ENCODE measurements at places on chromosomes 11 and 22. TPM values are rescaled to one million over a fixed set of nuclear protein-coding genes. Genes with fewer than 3 reads are reported as not detected.

The OLFML1 gene
- total RNA-seq: not detected

- DNase-seq: no peak
These were observed 166.2 kb downstream of the LDLRAD3 start for GRCh38 chr11:36109850-36110606.

DNA sequence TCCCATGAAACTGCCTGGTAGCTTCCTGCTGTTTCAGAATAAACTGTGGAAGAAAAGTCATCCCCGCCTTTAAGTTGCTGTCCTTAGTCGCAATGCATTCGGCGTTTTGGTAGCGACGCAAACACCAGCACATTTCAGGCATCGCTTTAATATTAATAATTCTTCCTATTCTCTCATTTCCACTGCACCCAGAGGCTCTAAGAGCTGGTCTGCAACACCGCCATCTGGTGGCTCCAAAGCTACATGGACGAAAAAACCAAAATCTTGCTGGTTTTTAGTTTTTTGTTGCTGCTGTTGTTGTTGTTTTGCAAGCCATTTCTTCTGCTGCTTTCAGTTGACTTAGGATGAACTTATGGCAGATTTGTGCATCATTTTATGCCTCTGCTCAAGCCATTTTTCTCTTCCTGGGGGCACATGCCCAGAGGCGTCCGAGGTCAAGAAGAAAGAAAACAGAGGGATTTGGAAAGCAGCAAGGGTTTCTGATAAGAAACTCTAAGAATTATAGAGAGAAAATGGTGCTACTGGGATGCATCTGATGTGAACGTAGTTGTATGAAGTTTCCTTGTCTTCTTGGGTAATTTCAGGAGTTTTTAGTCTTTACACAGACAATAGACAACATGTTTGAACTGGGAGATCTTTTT lies 345.4 kb upstream of the KIRREL3 start:
- DNase-seq: no peak

The GAS2L1 gene
- total RNA-seq: 0.56 TPM

DNA sequence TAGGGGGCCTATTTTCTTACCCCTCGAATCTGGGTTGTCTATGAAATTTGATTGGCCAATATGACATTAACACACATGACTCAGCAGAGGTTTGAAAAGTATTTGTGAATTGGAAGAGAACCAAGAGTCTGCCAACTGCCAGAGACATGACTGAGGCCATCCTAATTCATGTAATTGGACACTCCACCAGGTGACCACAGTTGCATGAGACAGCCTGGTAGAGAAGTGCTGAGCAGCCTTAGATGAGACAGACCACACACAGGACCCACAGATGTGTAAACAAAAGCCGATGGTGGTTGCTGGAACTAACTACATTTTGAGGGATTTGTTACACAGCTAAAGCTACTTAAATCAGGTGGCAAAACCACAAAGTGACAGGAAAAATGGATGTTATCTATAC lies 855 bp upstream of the MS4A5 start:
- DNase-seq: no peak

- DNase-seq: no peak
These were observed 44.9 kb upstream of the FADD start for GRCh38 chr11:70158201-70158600.

DNA sequence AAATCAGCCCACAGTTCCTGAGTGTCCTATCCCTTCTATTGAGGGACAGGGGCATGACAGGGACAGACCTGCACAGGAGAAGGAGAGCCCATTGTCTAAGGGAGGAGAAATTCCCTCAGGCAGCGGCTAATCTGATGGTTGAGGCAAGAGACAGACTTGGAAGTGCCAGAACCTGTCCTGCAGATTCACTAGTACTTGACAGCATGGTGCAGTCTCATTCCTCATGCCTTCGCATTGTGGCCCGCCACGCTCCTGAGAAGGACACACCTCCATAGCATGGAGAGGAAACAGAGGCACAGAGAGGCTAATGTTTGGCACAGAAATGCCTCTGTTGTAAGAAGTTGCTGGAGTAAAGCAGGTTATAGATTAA lies 3.2 kb downstream of the P2RY6 start:
- no peak for DNase-seq

GRCh38 chr11:75342966-75343870 lies 8.2 kb downstream of the ARRB1 start:
- DNase-seq: no peak

The HBB gene
- total RNA-seq: not detected

The MRGPRG gene
- total RNA-seq: not detected

DNA sequence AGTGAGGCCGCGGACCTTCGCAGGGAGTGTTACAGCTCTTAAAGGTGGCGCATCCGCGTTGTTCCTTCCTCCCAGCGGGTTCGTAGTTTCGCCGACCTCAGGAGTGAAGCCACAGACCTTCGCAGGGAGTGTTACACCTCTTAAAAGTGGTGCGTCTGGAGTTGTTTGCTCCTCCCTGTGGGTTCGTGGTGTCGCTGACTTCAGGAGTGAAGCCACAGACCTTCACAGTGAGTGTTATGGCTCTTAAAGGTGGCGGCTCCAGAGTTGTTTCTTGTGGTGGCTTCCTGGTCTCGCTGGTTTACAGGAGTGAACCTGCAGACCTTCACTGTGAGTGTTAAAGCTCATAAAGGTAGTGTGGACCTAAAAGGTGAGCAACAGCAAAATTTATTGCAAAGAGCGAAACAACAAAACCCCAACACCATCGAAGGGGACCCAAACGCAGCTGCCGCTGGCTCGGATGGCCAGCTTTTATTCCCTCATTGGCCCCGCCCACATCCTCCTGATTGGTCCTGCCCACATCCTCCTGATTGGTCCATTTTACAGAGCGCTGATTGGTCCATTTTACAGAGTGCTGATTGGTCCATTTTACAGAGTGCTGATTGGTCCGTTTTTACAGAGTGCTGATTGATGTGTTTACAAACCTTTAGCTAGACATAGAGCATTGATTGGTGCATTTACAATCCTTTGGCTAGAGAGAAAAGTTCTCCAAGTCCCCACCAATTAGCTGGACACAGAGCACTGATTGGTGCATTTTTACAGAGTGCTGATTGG lies 1.2 kb upstream of the TMEM45B start:
- peak; percentile 47 for DNase-seq

The BIRC3 gene
- 92.4 TPM for total RNA-seq

DNA sequence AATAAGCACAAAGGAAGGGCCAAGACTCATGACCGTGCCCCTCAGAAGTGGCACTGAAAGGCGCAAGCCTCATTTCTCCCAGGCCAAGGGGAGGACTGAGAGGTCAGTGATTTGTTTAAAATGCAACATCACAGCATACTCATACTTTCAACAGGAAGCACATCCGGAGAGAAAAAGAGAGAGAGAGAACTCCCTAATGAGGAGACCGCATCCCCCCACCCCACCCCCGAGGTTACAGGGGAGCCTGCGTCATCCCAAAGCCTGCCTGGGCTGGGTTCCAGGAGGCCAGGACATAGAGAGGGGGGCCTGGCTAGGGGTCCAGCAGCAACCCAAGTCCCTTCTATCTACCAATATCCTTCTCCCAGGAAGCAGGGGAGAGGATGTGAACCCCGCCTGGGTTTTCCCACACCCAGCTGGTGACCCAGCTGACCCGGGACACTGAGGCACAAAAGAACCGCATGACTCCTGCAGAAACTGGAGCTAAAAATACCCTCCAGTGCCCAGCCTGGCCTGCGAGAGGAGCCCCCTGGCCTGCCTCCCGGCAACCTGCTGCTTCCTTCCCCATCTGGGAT lies 3.8 kb downstream of the CSNK1E start:
- DNase-seq: no peak

The MPZL2 gene
- 12.8 TPM for total RNA-seq

The OR10D3 gene
- total RNA-seq: not detected

The VSIG2 gene
- not detected for total RNA-seq

- no peak for DNase-seq
These were observed 11.0 kb downstream of the IL17REL start for GRCh38 chr22:50001388-50002231.

- DNase-seq: no peak
These were observed 36.4 kb downstream of the NRXN2 start for GRCh38 chr11:64686466-64687170.

DNA sequence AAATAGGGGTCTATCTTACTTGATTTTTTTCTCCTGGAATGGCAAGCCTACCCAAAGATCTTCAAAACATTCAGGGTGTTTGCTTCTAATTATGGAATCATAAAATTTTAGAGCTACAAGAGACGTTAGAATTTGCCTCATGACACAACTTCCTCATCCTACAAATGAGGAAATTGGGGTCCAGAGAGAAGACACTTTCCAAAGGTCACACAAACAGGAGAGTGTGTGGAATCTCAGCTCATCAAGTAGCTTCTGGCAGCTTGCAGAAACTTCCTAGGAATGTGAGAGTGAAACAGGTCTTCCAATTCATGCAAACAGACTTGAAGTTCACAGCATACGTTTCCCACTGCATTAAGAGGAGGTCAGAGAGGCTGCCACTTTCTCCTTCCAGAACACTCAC lies 976.0 kb downstream of the OPCML start:
- no peak for DNase-seq

GRCh38 chr11:132028380-132029240 lies 658.2 kb downstream of the NTM start:
- no peak for DNase-seq

- DNase-seq: no peak
These were observed 17.3 kb downstream of the TRAF6 start for GRCh38 chr11:36492724-36493304.

DNA sequence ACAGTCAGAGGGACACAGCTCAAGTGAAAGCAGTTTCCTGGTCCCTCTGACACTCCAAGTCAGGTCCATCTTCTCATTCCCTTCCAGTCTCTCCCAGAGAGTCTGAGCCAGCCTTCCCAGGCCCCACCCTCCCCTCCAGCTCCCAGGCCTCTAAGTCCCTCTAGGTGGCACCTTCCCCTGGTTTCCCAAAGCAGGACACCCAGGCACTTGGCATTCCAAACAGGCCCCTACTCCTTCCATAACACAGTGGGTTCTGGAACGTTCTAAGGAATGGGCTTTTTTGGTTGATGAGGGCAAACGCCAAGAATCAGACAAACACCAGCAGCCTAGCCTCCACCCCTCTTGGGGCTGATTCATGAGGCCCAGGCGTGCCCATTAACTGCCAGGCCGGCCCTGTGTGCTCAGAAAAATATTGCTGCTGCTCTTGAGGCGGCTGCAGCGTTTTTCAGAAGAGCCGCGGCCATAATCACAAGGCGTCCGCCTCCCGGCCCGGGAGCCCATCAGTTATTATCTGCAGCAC lies 418.7 kb downstream of the SOX6 start:
- DNase-seq: no peak
